ENCODE measurements at places on chromosomes 11 and 22. TPM values are rescaled to one million over a fixed set of nuclear protein-coding genes. Genes with fewer than 3 reads are reported as not detected.

- ATAC-seq: peak; percentile 77
Measured at GRCh38 chr11:13316528-13316961, 39.0 kb downstream of the BMAL1 start.

- ATAC-seq: no peak
Measured at GRCh38 chr11:89433278-89433677, 57.9 kb downstream of the NOX4 start.

Gene OR10A5
- total RNA-seq: not detected

DNA sequence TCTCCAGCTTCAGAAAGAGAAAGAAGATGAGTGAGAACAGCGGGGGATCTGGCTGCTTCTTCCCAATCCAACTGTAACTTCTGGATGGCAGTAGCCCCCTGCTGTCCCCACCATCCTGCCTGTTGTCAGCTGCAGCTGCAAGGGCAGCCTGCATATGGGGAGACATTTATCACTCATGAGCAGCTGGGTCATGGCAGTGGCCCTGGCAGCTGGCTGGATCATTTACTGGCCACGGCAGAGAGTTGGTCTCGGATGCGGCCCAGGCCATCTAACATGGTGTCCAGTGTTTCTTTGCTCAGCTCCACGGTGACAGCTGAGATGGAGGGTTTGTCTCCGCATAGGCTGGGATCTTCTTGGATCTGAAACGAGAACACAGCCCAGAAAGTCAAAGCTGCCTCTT is 14.8 kb downstream of the COMMD9 start:
- ATAC-seq: no peak

DNA sequence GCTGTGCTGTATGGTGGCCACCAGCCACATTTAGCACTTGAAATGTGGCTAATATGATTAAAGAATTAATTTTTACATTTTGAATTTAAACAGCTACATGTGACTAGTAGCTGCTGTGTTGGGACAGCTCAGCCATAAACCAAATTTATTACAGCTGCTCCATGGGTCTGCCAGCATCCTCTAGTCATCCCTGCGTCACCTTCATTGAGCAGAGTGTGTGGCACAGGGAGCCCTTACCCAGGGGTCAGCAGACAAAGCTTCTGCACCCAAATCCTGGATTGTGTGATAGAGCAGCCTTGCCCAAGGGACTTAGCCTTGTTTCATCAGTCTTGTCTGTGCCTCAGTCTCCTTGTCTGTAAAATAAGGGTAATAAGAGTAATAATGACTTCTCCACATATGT is 19.4 kb upstream of the ACCSL start:
- no peak for ATAC-seq

DNA sequence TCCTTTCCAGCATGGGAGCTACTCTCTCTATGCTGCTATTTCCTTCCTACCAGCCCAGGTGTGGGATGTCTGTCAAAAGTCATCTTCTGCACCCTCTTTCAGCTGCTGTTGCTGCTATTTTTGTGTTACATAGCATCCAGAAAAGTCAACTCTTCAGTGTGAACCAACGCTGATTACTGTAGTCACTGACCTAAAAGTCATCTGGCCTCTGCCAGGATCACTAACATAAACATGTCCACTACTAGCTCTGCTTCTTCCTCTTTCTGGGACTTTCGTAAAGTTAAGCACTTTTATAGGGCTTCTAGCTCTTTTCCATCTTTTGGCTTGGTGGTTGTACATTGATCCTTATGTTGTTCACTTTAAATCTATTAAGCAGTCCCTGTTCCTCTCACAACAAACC is 90.2 kb upstream of the CARD18 start:
- no peak for ATAC-seq

DNA sequence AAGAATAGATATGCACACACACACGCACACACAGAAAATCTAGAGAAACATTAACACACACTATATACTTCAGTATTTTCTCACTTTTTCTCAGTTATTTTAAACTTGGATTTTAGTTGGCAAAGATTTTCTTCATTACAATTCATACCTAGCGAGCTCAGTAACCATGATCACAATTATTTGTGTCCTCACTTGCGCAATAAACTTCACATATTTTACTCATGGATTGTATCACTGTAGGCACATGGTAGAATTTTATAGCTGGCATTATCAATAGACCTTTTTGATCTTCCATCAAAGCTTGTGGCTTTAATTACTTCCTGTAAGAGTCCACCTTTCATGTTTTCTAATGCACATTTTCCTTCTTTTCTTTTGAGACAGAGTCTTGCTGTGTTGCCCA is 4.8 kb upstream of the XKR3 start:
- ATAC-seq: no peak

GRCh38 chr11:95641495-95641894 is 148.1 kb downstream of the FAM76B start:
- ATAC-seq: peak; percentile 89
